ENCODE measurements at places on chromosomes 2 and 18.
A peak's percentile ranks its signal among the peaks of the same experiment; 100 is the strongest.

GRCh38 chr2:220779931-220780330 is 792.2 kb downstream of the EPHA4 start:
- no peak for DNase-seq

DNA sequence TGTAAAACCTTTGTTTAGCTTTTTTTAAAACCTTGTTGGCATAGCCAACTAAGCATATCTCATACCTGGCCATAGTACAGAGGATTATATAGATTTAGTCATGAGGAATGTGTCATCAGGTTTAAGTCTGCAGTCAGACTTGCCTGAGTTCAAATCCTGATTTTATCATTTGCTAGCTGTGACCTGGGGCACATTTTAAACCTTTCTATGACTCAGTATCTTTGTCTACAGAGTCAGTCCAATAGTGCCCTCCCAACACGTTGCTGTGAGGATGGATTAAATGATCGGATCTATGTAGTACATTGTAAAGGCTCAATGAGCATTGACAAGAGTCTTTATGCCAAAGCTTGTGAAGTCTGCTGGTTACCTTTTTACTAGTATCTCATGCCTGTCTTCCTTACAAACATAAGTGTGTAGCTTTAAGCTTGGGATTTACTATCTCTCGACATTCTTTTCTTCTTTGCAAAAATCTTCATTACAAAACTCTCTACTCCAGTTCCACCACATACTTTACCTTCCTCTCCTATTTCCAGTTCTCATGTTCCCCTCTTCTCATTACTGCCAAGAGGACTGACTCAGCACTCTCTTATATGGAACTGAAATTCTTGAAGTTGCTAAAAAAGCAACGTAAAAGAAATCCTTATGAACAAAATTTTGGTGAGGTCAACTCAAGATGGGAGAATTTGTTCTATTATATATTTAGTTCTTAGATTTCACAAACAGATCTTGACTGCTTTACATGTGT is 68.1 kb upstream of the RBMS1 start:
- no peak for DNase-seq

- no peak for DNase-seq
Observed at GRCh38 chr2:66013456-66013855, 421.5 kb upstream of the MEIS1 start.

DNA sequence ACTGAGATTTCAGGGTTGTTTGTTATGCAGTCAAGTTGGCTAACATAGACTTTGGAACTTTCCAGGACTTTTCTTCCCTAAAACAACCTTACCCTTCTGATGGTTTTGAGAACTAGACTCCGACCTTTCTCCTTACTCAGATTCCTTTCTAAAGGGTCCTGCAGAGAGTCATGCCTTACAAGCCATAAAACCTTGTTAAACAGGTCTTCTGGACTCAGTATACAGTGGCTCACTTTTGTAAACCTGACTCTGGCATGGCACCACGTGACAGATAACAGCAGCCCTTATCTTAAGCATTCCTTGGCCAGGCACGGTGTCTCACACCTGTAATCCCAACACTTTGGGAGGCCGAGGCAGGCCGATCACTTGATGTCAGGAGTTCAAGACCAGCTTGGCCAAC is 253.2 kb upstream of the RAB6C start:
- no peak for DNase-seq

DNA sequence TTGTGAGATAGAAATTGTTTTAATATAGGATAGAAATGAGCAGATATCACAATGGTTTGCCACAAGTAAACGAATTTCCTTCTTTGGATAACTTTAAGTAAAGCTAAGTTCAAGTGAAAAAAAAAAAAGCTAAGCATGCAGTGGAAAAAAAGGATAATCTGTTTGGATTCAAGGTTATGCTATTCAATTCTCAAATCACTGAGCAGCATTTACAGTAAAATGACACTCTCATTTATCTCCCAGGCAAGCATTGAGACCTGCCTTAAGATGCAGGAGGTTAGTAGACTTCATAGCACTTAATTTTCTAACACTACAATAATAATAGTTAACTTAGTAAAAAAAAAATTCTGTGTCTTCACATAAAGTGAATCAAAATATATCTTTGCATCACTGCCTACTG is 351.3 kb downstream of the NRXN1 start:
- DNase-seq, result no peak

GRCh38 chr2:7915302-7916091 is 766.4 kb upstream of the ID2 start:
- DNase-seq, result no peak

GRCh38 chr2:181619516-181619915 is 37.4 kb downstream of the CERKL start:
- no peak for DNase-seq

- DNase-seq, result no peak
Observed at GRCh38 chr18:25248755-25249154, 103.2 kb downstream of the ZNF521 start.

DNA sequence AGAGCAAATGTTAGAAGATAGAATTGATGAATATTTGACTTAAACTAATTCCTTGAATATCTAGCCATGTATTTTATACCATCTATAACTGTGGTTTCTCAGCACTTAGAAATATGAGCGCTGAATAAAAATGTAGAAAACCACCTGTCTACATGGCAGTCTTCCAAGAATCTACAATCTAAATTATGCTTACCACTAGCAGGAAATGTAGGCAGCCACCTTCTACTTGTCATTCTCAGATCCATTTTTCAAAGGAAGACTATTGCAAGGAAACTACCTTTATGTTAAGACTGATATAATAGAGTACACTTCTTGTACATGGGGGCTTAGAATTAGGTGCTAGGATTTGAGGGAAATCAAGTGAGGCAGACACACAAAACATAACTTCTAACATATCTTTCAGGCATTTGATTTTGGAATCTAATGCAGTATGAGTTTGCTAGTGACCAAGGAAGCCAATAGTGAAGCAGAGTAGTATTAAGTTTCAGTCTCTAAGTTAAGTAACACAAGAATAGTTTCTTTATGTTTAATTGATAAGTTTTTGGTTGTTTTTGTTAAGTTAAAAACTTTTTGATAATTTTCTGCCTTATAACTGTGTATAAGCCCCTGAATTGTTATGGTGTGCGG is 175.9 kb upstream of the ITGA4 start:
- DNase-seq, result peak; percentile 5

- no peak for DNase-seq
Observed at GRCh38 chr2:159609811-159610549, 6.4 kb downstream of the BAZ2B start.

GRCh38 chr18:61323951-61324350 is 9.3 kb upstream of the CDH20 start:
- no peak for DNase-seq

DNA sequence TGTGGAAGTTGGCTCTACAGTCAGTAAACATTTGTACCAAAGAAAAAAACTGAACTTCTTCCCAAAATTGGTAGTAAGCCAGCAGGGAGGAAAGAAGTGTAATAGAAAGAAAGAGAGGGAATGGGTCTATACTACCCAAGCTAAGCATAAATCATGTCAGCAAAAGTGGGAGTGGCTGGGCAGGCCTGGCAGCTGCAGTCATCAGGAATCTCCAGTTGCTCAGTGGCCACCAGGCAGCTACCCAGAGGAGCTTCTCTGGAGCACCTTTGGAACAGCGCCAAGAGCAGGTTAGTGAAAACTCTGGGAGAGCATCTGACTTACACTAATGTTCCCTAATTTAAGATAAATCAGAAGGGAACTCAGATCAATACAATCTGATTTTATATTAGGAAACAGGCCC is 14.3 kb downstream of the FRZB start:
- DNase-seq, result peak; percentile 78

DNA sequence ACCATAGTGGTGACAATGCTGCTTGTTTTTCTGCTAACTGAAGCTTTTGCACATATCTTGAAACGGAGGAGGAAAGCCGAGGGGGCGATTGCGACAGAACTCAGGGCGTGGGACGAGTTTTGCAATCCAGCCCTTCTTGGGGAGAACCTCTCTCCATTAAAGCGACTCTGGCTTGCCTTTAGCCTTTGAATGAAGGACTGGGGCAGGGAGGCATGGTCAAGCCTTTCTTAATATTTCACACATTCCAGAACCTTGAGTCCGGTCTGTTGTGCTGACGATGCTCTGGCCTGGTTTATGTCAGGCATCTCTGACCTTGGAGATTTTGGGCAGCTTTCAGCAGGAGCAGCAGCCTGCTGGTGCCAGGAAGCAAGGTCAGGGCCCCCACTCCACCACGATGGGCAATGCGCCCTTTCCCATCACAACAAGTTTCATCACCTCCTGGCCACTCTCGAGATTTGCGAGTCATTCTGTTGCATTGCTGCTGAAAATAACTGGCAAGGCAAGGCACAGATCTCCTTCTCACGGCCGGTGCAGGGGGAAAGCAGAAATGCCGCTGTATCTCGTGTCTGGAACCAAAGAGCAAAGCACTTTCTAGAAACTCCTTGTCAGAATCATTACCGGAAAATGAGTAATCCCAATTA is 10.8 kb downstream of the EMILIN2 start:
- no peak for DNase-seq

DNA sequence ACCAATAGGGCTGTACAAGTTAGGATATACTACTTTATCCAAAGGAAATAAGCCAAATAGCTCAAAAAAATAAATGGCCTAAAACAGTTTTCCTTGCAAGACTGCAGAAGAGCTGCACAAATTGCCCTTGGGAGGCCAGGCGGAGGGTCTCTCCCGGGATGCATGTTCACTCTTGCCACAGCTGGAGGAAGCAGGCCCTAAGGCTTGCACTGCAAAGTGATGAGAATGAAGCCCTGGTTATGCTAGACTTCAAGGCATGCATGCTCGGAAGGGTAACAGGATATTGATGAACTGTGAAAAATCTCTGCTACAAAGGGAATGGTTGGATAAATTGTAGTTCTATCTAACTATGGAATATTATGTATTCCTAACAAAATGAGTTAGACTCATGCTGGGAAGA is 27.5 kb upstream of the LDLRAD4 start:
- no peak for DNase-seq

- DNase-seq, result no peak
Observed at GRCh38 chr18:58687871-58688308, 16.6 kb downstream of the MALT1 start.

GRCh38 chr2:220209751-220210150 is 582.3 kb downstream of the SLC4A3 start:
- DNase-seq, result no peak

- DNase-seq, result no peak
Observed at GRCh38 chr2:207953354-207953753, 72.0 kb downstream of the PLEKHM3 start.

- peak; percentile 4 for DNase-seq
Observed at GRCh38 chr2:56314796-56315195, 131.0 kb downstream of the CCDC85A start.

DNA sequence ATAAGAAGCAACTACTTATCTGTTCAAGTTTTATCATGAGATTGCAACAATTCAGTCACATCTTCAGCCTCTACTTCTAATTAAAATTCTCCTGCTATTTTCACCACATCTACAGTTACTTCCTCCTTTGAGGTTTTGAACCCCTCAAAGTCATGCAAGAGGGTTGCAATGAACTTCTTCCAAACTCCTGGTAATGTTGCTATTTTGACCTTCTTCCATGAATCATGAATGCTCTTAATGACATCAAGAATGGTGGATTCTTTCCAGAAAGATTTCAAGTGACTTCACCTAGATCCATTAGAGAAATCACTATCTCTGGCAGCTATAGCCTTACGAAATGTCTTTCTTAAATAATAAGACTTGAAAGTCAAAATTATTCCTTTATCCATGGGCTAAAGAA is 1052.8 kb upstream of the NRXN1 start:
- no peak for DNase-seq

GRCh38 chr18:61749031-61749430 is 143.8 kb downstream of the RNF152 start:
- DNase-seq, result no peak

DNA sequence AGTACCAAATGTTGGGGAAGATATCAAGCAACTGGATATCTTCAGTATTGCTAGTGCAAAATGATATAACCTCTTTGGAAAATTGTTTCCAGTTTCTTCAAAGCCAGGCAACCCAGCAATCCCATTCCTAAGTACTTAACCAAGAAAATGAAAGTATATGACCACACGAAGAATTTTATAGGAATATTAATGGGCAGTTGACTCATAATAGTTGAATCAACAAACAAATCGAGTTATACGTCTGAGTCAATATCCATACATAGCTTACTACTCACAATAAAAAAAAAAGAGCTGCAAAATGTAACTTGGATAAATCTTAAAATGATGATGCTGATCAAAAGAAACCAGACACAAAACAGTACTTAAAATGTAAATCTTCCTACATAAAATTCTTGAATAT is 810.4 kb downstream of the METTL4 start:
- no peak for DNase-seq

DNA sequence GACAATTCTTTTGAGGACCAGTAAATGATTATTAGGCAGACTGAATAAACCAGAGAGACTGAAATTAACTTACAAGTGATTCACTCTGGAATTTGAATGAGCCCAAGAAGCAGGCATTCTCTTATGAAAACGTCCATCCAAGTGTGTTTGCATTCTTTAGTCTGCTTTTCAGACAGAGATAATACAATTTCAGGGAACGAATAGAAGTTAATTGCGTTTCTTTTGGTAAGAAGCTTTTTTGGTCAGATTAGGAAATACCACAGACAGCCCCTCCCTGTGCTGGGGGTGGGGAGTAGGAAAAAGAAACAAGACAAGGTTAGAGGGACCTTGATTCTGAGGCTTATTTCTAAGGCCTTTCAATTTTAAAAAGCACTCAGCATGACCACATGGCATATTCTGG is 874.4 kb downstream of the SUCLG1 start:
- no peak for DNase-seq

- DNase-seq, result peak; percentile 31
Observed at GRCh38 chr2:234288974-234289455, 207.9 kb downstream of the ARL4C start.

- DNase-seq, result no peak
Observed at GRCh38 chr18:75112186-75113096, 96.5 kb downstream of the PTGR3 start.

DNA sequence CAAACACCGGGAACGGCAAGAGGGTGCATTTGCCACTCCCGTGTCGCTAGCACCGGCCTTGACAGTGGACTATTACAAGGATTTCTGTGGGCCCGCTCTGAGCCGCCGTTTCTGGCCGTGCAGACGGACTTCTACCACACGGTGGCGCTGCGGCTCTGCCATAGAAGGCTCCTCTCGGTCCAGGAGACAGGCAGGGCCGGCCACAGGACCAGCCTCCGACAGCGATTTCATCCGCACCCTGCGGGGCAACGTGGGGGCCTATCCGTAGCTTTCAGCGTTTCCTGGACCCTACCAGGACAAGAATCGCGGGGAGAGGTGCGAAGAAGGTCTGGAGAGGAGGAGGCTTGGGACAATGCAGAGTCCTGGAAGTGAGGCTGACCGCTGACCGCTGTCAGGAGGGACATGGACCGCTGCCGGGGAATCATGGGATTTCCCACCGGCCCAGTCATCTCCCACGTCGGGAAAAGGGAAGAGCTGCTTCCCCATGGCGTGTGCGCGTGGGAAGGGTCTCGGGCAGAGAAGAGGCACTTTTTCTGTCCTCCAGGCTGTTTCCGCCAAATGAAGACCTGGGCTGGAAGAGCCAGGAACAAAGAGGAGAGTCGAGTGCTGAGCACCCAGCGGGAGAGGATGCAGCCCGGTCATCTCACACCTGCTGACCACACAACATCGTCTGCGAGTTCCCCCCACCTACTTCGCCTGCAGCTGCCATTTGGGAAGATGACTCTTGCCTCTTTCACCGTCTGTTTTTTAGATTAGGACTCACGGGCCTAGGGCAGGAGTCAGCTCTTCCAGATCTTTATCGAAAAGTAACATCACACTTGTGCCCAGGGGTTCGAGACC is 35.5 kb upstream of the HAAO start:
- DNase-seq, result peak; percentile 82
